ENCODE measurements at places on chromosomes 5 and 9.

- H3K4me3 ChIP-seq, result no peak overlapping the region
- no peak overlapping the region for H3K27ac ChIP-seq
- no peaks in the 10 kb centered on the region for H3K36me3 ChIP-seq
- no peaks in the 10 kb centered on the region for H3K27me3 ChIP-seq
- no peaks in the 10 kb centered on the region for H3K4me1 ChIP-seq
Measured at GRCh38 chr5:82885627-82886389, 191.4 kb downstream of the TMEM167A start.

DNA sequence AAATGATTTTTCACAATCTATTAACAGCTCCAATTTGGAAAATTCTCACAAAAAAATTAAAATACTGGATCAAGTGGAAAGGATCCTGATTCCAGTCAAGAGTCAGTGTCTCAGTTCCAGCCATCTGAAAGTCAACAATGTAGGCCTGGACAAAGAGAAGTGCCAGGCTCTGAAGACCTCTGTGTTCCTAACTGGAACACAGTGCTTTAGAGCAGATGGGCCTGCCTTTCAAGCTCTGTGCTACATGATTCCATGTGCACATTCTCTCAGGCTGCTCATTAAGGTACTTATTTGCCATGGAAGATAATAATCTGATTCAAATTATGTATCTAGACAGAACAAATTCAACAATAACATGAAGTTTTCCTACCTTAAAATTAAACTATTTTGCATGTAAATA is 30.2 kb upstream of the ALDH1A1 start:
- H3K36me3 ChIP-seq, result no peaks in the 10 kb centered on the region
- peaks cover 5% of the 10 kb centered on the region for H3K4me1 ChIP-seq
- no peak for DNase-seq
- H3K27ac ChIP-seq, result no peak overlapping the region

DNA sequence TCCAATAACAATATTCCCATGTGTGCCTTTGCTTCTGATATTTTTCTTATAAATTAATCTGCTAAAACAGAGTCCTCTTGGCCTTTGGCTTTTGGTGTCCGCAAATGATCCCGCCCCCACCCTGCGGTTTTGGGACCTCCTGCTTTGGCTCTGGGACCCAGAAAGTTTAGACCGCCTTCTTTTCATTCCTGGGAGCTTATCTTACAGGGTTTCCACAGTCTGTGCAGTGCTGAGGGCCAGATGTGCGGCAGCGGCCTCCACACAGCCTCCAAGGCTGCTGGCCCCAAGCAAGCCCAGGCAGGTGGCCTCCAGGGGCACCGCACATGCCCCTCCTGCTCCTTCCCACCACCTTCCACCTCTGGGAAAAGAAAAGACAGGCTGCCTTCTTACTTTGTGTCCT is 191.5 kb downstream of the ERCC6L2 start:
- peaks cover 14% of the 10 kb centered on the region for H3K4me1 ChIP-seq
- no peaks in the 10 kb centered on the region for H3K27me3 ChIP-seq
- no peak overlapping the region for H3K27ac ChIP-seq
- H3K4me3 ChIP-seq, result no peak overlapping the region
- no peak for DNase-seq
- no peaks in the 10 kb centered on the region for H3K36me3 ChIP-seq

DNA sequence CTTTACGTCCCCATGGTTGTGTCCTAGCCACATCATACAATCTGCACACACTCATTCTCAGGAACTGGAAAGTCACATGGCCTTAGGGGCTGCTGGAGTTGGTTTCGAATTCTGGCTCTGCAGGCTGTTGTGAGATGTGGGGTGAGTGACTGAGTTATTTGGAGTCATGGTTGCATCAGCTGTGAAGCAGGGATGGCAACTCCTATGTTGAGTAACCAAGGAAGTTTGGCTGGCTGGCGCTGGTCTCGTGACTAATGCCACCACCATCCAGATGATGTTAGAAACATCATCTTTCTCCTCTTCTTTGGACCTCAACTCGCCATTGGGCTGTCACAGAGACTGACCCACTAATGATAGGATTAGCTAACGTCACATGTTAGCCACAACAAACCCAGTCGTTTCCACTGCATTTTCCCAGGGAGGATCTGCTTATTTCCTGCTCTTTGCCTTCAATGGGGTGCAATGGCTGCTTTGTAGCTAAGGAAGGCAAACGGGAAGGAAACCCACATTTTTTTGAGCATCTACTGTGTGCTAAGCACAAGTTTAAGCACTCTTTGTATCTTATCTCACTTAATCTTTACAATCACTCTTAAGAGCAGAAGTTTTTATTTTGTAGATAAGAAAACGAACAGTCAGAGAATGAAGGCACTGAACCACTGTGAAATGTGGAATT is 78.1 kb upstream of the UBTD2 start:
- H3K4me3 ChIP-seq, result no peak overlapping the region
- H3K36me3 ChIP-seq, result peaks cover 32% of the 10 kb centered on the region
- DNase-seq, result peak; percentile 99
- no peak overlapping the region for H3K27ac ChIP-seq
- H3K4me1 ChIP-seq, result no peaks in the 10 kb centered on the region

GRCh38 chr9:91307279-91307678 is 54.4 kb downstream of the AUH start:
- H3K4me3 ChIP-seq, result no peak overlapping the region
- no peak for DNase-seq
- peaks cover 7% of the 10 kb centered on the region for H3K4me1 ChIP-seq
- H3K36me3 ChIP-seq, result no peaks in the 10 kb centered on the region

GRCh38 chr5:32628049-32628844 is 42.9 kb downstream of the SUB1 start:
- H3K4me1 ChIP-seq, result peaks cover 3% of the 10 kb centered on the region
- no peaks in the 10 kb centered on the region for H3K27me3 ChIP-seq
- DNase-seq, result peak; percentile 54
- H3K4me3 ChIP-seq, result no peak overlapping the region
- no peaks in the 10 kb centered on the region for H3K36me3 ChIP-seq
- H3K27ac ChIP-seq, result no peak overlapping the region

- no peaks in the 10 kb centered on the region for H3K27me3 ChIP-seq
- no peak for DNase-seq
- peaks cover 18% of the 10 kb centered on the region for H3K4me1 ChIP-seq
- no peak overlapping the region for H3K4me3 ChIP-seq
- no peaks in the 10 kb centered on the region for H3K36me3 ChIP-seq
Measured at GRCh38 chr9:104992659-104993058, 64.7 kb upstream of the ABCA1 start.

DNA sequence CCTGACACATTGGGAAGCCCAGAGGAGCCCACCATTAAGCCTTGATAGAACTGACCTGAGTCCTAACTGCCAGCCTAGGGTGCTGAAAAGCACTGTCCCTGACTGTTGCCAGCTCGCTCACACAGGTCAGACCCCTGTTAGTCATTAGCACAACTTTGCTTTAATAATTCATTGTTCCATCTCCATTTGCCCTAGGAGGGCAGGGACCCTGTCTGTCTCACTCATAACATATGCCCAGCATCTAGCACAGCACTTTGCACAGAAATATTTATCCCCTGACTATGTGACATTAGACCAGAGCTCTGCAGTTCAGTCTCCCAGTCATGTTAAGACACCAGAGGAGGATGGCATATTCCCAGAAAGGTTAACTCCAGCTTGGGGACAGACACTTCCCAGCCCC is 61.8 kb upstream of the STXBP1 start:
- H3K27ac ChIP-seq, result no peak overlapping the region
- peaks cover 32% of the 10 kb centered on the region for H3K36me3 ChIP-seq
- no peak for DNase-seq
- H3K4me1 ChIP-seq, result peaks cover 20% of the 10 kb centered on the region

Measured in trophoblast cell (in vitro differentiated cells and primary cell).